ENCODE measurements at places on chromosomes 2 and 18. TPM values are rescaled to one million over a fixed set of nuclear protein-coding genes. Genes with fewer than 3 reads are reported as not detected.

LIMS1 gene
- total RNA-seq: 136 TPM

AQP12B gene
- total RNA-seq: not detected

CHRNG gene
- not detected for total RNA-seq

OSBPL6 gene
- total RNA-seq: 3.9 TPM

CKAP2L gene
- total RNA-seq: 3.0 TPM

PPP3R1 gene
- 22.6 TPM for total RNA-seq

DNAJC5G gene
- not detected for total RNA-seq

KIAA2012 gene
- not detected for total RNA-seq

PRSS56 gene
- not detected for total RNA-seq

SIX3 gene
- total RNA-seq: not detected

KLHL41 gene
- 0.09 TPM for total RNA-seq

CCDC150 gene
- total RNA-seq: 4.2 TPM

VAMP5 gene
- total RNA-seq: 88.9 TPM

NT5DC4 gene
- not detected for total RNA-seq

FSHR gene
- total RNA-seq: not detected

CAPN13 gene
- not detected for total RNA-seq

ANO7 gene
- 0.45 TPM for total RNA-seq

UGT1A3 gene
- total RNA-seq: not detected

SLC5A7 gene
- total RNA-seq: not detected

IKZF2 gene
- 0.09 TPM for total RNA-seq

STPG4 gene
- 0.09 TPM for total RNA-seq

SNORC gene
- total RNA-seq: 0.38 TPM

MYO1B gene
- total RNA-seq: 27.6 TPM

CHCHD5 gene
- 7.1 TPM for total RNA-seq

BMPR2 gene
- 29.6 TPM for total RNA-seq

RAB6C gene
- not detected for total RNA-seq

ARHGAP28 gene
- 0.28 TPM for total RNA-seq

TUBB8B gene
- total RNA-seq: not detected

IMPACT gene
- total RNA-seq: 21.6 TPM

FAM124B gene
- total RNA-seq: 130 TPM

PAX3 gene
- 1.2 TPM for total RNA-seq

SMYD1 gene
- not detected for total RNA-seq

GCG gene
- not detected for total RNA-seq

GAREM2 gene
- 0.63 TPM for total RNA-seq

CGREF1 gene
- total RNA-seq: 1.2 TPM

EHD3 gene
- total RNA-seq: 5.9 TPM

RAB12 gene
- total RNA-seq: 64.1 TPM

FOXI3 gene
- not detected for total RNA-seq

DSG4 gene
- total RNA-seq: not detected

SLC4A3 gene
- 0.27 TPM for total RNA-seq

PLB1 gene
- total RNA-seq: 0.36 TPM

Data from endothelial cell of coronary artery (primary cell).